ENCODE measurements at places on chromosomes 1 and 21. TPM values are rescaled to one million over a fixed set of nuclear protein-coding genes. Genes with fewer than 3 reads are reported as not detected.

PCP4L1 gene
- total RNA-seq: 0.38 TPM

MRPS21 gene
- total RNA-seq: 67.8 TPM

TSPAN2 gene
- 3.3 TPM for total RNA-seq

DNA sequence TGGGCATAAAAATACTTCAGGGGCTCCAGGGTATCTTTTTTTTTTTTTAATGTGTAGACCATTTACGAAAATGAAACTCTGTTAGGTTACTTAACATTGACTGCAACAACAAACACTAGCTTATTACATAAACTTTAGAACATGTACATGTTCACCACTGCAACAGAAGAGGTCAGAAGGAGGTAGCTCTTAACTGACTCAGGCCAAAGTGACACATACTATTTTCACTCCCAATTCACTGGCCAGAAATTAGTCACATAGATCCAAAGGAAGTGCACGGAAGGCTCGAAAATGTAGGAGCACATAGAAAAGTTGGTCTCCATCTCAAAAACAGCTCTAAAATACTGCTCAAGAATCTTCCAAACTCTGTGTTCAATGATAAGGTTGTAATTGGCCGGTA, 107.2 kb downstream of the AKT3 start:
- DNase-seq: no peak

- DNase-seq: no peak
These were observed 24.6 kb upstream of the TTC22 start for GRCh38 chr1:54825696-54826095.

DNA sequence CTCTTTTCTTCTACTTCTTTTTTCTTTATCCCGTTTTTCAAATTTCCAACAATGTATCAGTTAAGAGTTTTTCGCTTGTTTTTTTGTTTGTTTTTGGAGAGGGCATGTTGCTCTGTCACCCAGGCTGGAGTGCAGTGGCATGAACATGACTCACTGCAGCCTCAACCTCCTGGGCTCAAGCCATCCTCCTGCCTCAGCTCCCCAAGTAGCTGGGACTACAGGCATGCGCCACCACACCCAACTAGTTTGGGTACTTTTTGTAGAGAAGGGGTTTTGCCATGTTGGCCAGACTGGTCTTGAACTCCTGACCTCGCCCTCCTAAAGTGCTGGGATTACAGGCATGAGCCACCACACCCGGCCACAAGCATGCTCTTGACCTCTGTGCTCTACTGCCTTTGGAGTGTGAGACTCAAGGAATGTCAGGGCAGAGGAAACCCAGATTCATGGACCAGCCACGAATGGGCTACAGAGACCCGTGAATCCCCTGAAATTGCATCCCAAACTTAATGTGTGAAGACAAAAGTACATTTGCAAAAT, 65.1 kb upstream of the HSD17B7 start:
- no peak for DNase-seq
